ENCODE measurements at places on chromosomes 6 and 20. TPM values are rescaled to one million over a fixed set of nuclear protein-coding genes. Genes with fewer than 3 reads are reported as not detected.
A peak's percentile ranks its signal among the peaks of the same experiment; 100 is the strongest.

- no peak for DNase-seq
- H3K4me3 ChIP-seq = no peak overlapping the region
- no peaks in the 10 kb centered on the region for H3K36me3 ChIP-seq
- no peak overlapping the region for H3K27ac ChIP-seq
- peaks cover 12% of the 10 kb centered on the region for H3K4me1 ChIP-seq
Measured at GRCh38 chr20:31801508-31801907, 17.6 kb upstream of the MYLK2 start.

DNA sequence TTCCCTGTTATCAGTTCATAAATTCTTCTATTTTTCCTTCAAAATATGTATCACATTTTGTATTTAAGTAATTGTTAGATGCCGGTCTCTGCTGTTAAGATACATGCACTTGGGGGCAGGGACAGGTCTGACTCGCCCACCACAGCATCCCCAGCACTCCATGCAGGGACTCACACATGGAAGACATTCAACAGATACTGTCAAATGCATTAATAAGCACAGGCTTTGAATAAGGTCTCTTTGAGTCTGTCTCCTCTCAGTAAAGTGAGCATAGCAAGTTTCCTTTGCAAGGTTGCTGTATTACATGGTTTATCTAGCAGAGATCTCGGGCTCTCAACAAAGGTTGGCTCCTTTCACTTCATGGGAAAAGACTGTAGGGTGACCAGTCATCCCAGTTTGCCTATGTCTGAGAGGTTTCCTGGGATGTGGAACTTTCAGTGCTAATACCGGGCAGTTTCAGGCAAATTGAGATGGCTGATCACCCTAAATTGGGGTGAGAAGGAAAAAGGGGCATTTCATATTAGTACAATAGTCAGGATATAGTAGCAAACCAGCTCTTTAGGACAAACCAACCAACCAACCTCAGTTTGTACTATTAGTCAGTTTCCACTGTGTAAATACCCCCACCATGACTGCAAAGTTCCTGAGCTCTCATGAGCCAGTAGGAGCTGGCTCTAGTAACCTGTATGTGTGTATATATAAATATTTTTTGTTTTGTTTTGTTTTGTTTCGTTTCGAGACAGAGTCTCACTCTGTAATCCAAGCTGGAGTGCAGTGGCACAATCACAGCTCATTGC lies 15.0 kb downstream of the JPH2 start:
- H3K27me3 ChIP-seq = peaks cover 52% of the 10 kb centered on the region
- no peaks in the 10 kb centered on the region for H3K4me1 ChIP-seq
- no peaks in the 10 kb centered on the region for H3K36me3 ChIP-seq
- H3K4me3 ChIP-seq = no peak overlapping the region
- no peak for DNase-seq
- H3K27ac ChIP-seq = no peak overlapping the region

- H3K27me3 ChIP-seq = no peaks in the 10 kb centered on the region
- H3K4me1 ChIP-seq = no peaks in the 10 kb centered on the region
- no peak overlapping the region for H3K4me3 ChIP-seq
- DNase-seq = no peak
- H3K27ac ChIP-seq = no peak overlapping the region
Measured at GRCh38 chr6:94227741-94228140, 808.4 kb upstream of the EPHA7 start.

DNA sequence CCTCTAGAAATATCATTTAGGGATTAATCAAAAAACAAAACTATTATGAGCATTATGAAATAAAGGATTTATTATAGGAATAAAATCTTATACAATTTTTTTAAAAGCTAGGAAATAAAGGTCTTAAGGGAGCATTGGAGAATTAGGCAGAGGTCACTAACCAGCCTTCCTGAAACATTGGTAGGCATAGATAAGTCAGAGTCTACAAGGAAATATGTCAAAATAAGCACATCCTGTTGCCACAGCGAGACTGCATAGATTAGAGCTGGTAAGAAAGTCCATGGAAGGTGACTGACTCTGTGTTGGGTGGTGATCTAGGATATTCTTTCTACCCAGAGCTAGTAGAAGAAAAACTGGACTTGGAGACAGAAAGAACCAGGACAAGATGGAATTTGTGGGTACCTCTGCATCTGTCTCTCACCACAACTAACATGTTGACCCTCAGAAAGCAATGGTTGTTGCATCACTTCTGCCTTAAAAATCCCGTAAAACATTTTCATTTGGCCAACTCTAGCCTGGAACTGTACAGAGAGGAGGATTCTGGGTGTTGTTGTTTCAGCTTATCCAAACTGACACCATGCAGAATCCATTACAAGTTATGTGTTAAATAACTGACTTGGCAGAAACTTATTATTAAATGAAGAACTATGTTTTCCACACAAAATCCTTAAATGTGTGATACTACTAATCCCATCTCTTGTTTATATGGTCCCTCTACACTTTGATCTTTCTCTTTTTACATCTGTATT lies 77.1 kb downstream of the FBXO5 start:
- no peaks in the 10 kb centered on the region for H3K36me3 ChIP-seq
- no peak overlapping the region for H3K27ac ChIP-seq
- H3K27me3 ChIP-seq = peaks cover 4% of the 10 kb centered on the region
- no peak for DNase-seq
- H3K4me1 ChIP-seq = no peaks in the 10 kb centered on the region
- H3K4me3 ChIP-seq = no peak overlapping the region

DNA sequence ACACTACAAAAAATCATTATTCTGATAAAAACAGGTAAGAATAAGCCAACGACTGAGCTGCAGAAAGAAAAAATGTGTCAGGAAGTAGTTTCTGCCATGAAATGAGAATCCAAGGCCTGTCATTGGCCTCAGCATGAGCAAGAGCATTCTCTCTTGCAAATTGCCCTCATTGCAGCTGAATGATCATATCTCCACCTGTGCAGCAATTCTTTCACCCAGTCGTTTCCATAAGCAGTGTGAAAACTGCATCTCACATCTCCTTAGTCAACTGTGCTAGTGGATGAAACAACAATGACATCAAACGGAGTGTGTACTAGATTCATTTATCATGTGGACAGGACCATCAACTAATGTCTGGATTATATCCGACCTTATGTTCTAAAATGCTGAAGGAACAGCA lies 88.2 kb upstream of the STXBP5 start:
- no peak overlapping the region for H3K27ac ChIP-seq
- peaks cover 4% of the 10 kb centered on the region for H3K27me3 ChIP-seq
- H3K4me1 ChIP-seq = no peaks in the 10 kb centered on the region
- H3K36me3 ChIP-seq = peaks cover 5% of the 10 kb centered on the region

- no peak for DNase-seq
- no peaks in the 10 kb centered on the region for H3K36me3 ChIP-seq
- H3K4me3 ChIP-seq = no peak overlapping the region
- H3K27ac ChIP-seq = no peak overlapping the region
- peaks cover 17% of the 10 kb centered on the region for H3K27me3 ChIP-seq
Measured at GRCh38 chr6:43886067-43886461, 116.1 kb downstream of the VEGFA start.

- H3K4me3 ChIP-seq = no peak overlapping the region
- H3K27ac ChIP-seq = no peak overlapping the region
- no peak for DNase-seq
Measured at GRCh38 chr6:129929433-129929832, 68.3 kb upstream of the TMEM244 start.

DNA sequence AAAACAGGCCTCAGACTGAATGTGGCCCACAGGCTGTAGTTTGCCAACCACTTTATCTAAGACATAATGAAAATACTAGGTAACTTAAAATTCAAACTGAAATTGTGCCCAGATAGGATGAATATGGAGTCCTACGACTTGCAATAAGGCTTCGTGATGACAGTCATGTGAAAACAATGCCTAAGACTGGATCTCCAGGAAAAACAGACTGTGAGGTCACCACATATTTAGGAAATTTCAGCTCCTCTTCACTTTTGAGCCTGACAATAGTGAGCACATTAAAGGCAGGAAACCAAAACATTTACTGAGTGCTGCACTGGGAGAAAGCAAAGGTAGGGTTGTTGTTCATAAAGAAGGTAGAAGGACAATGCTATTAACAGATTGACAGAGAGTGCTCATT lies 50.0 kb downstream of the RTN4IP1 start:
- no peaks in the 10 kb centered on the region for H3K27me3 ChIP-seq
- no peak overlapping the region for H3K27ac ChIP-seq
- H3K4me1 ChIP-seq = no peaks in the 10 kb centered on the region
- no peak for DNase-seq
- no peak overlapping the region for H3K4me3 ChIP-seq

- no peak overlapping the region for H3K27ac ChIP-seq
- no peaks in the 10 kb centered on the region for H3K27me3 ChIP-seq
- peak overlapping the region; percentile 6 for H3K4me3 ChIP-seq
- peaks cover 8% of the 10 kb centered on the region for H3K4me1 ChIP-seq
Measured at GRCh38 chr20:48904566-48905296, 16.8 kb upstream of the ARFGEF2 start.

GRCh38 chr6:88574031-88574430 lies 389.4 kb downstream of the RNGTT start:
- H3K36me3 ChIP-seq = no peaks in the 10 kb centered on the region
- no peaks in the 10 kb centered on the region for H3K27me3 ChIP-seq
- no peaks in the 10 kb centered on the region for H3K4me1 ChIP-seq
- DNase-seq = no peak

- peaks cover 43% of the 10 kb centered on the region for H3K36me3 ChIP-seq
- no peak overlapping the region for H3K4me3 ChIP-seq
- H3K27ac ChIP-seq = no peak overlapping the region
- no peaks in the 10 kb centered on the region for H3K4me1 ChIP-seq
- no peak for DNase-seq
Measured at GRCh38 chr20:13765299-13765698, 19.4 kb downstream of the ESF1 start.

The HAO1 gene
- not detected for polyA plus RNA-seq

The SYCP2L gene
- not detected for polyA plus RNA-seq

The FNDC11 gene
- 0.08 TPM for polyA plus RNA-seq

The GNAS-AS1 gene
- not detected for polyA plus RNA-seq

The FGD2 gene
- 85.6 TPM for polyA plus RNA-seq

The HTR1E gene
- polyA plus RNA-seq = not detected

The KIF25 gene
- not detected for polyA plus RNA-seq

Measured in naive B cell (primary cell).